ENCODE measurements at places on chromosomes 3 and 15.

- DNase-seq, result no peak
These were observed 41.9 kb downstream of the SIDT1 start for GRCh38 chr3:113574213-113574612.

GRCh38 chr3:173891272-173892100 lies 493.9 kb downstream of the NLGN1 start:
- no peak for DNase-seq

GRCh38 chr3:4712109-4712508 lies 219.0 kb downstream of the ITPR1 start:
- DNase-seq, result no peak

DNA sequence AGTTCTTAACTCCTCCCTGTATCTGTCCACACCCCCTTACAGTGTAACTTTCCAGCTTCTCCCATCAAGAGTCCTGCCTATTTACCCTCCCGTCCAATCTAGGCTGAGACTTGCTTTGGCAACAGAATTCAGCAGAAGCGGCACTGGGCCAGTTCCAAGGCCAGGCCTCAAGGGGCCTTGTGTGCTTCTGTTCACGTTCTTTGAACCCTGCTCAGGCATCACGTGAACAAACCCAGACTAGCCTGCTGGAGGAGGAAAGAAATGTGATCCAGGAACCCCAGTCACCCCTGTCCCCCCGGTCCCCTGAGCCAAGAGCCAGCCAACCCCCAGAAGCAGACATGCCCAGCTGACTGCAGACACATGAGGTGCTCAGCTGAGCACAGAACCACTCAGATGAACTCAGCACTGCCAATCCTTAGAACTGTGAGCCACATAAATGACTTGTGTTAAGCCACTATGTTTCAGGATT lies 76.1 kb upstream of the DCLK3 start:
- no peak for DNase-seq

- no peak for DNase-seq
These were observed 38.3 kb downstream of the IFT57 start for GRCh38 chr3:108183971-108184370.
